ENCODE measurements at places on chromosomes 3 and 15.

GRCh38 chr3:131036200-131036816 lies 9.6 kb downstream of the NEK11 start:
- DNase-seq: no peak

DNA sequence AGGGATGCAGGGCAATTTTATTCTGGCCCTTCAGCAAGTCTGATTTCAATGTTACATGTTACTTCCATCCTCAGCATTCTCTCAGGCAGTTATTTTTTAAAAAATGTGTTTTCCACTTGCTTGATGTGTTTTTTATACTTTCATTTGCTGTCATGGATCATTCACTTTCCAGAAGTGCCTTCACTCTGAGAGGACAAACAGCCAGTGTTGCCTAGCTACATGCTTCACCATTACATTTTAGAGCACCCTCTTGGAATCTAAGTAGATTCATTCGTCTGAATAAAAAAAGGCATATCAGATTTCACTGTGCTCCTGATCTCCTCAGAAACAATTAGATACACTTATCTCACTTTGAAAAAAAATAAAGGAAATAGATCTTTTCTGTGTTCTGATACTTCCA lies 93.6 kb upstream of the POU1F1 start:
- no peak for DNase-seq

GRCh38 chr15:31586841-31587240 lies 260.2 kb downstream of the KLF13 start:
- no peak for DNase-seq

DNA sequence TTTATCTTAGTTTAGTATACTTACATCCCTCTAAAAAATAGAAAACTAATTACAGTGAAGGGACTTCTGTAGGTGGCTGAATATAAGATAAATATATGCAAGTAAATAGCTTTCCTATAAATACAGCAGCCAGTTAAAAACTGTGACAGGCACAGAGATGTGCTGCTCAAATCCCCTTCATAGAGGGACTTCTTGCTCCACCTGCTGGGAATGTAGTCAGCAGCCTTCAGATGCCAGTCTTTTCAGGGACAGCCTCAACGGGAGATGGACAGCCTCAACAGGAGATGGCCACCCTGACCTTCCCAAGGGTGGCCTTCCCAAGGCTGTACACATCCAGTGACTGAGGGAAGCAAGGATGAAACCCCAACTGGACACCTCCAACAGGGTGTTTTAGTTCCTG lies 15.7 kb upstream of the PRR23E start:
- no peak for DNase-seq

GRCh38 chr15:48025118-48025517 lies 95.7 kb upstream of the SLC24A5 start:
- no peak for DNase-seq

DNA sequence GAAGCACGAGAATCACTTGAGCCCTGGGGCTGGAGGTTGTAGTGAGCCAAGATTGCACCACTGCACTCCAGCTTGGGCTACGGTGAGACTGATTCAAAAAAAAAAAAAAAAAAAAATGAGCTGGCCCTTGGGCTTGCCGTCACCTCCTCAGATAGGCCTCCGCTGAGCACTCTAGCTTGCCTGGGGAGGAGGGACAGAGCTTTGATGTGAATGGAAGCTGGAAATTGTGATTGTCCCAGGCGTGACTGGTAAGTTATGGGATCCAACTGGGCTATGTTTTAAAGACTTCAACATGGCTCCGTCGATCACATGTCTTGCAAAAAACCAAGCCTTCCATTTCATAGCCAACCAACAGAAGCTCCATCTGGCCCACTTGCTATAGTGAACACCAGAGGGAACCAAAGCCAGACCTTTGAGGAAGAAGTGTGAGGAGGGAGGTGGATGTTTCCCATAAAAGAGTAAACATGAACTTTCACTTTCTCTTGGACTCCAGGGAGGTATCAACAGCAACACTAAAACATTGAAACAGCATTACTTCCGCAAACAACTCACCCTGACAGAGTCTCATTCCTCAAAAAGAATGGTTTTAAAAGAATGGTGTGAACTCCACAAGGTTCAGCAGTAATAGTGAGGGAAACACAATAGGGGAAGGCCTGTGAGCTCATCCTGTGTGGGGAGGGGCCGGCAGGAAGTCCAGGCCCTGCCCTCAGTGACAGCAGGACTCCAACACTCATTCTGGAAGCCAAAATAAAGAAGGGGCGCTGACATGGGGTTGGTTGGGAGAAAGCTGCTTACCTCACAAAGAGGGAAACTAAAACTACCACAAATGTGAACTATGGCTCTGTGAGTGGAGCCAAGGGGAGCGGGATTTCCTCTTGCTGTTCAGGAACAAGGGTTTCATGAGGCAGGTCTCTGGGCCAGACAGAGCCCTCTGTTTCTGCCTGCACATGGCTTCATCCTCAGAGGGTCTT lies 59.2 kb upstream of the IL12A start:
- DNase-seq: no peak

- no peak for DNase-seq
Observed at GRCh38 chr15:59190291-59190690, 16.4 kb upstream of the LDHAL6B start.

DNA sequence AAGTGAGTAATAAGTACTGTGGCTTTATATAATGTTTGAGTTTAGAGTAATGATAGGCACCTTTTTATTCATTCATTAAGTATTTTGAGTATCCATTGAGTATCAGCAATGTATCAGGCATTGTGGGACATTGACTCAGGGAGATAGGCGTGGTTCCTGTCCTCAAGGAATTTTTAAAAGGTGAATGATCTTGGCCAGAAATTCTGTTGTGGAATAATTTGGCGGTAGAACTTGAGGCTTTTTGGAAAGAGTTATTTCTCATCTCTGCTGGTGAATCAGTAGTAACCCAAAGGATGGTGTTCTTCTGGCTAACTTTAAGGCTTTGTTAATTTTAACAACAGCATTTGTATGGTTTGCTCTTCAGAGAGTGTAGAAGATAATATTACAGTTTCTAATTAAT lies 2.0 kb downstream of the RAB7A start:
- no peak for DNase-seq

DNA sequence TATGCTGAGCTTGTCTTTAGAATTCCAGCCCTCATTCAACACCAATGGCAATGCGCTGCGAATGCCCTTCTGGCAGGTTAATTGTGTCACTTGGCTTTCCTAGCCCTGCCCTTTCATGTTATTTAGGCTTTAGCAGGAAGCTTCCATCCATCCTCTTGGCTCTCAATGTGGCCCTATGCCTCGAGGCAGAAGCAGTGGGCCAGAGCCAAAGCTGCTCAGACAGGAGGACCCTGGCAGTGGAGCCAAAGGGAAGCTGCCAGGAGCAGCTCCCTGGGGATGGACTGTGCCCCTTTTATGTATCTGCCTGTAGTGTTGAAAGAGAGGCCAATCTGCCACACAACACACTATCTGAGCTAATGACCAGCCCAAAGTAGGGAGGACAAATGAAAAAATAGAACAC lies 376.4 kb downstream of the CTNNB1 start:
- DNase-seq: no peak

DNA sequence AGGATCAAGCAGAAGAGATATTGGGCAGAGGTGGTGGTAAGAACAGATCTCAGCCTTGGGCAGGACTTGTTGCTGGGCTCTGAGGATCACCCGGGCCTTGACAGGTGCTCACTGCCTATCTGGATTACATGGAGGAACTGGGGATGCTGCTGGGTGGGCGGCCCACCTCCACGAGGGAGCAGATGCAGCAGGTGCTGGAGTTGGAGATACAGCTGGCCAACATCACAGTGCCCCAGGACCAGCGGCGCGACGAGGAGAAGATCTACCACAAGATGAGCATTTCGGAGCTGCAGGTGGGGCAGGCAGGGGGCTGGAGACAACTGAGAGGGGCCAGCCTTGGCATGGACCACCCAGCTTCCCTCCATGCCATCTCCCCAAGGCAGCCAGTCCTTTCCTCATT lies 7.9 kb downstream of the ECE2 start:
- no peak for DNase-seq

DNA sequence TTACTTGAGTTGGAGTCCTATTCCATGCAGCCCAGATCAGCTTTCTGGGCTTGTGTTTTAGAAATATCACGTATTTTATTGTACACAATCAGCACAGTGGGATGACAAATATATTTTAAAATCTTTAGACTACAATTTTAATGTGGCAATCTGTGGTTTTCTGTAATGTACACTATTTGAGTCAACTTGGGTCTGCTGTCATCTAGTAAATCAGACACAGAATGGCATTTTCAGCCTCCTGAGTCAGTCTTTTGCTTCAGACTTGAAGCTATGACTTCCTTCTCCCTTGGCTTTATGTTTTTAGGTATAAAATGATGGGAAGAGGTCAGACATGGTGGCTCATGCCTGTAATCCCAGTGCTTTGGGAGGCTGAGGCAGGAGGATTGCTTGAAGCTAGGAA lies 232.1 kb downstream of the NECTIN3 start:
- no peak for DNase-seq

- DNase-seq: no peak
Observed at GRCh38 chr3:58055314-58055713, 47.1 kb downstream of the FLNB start.

DNA sequence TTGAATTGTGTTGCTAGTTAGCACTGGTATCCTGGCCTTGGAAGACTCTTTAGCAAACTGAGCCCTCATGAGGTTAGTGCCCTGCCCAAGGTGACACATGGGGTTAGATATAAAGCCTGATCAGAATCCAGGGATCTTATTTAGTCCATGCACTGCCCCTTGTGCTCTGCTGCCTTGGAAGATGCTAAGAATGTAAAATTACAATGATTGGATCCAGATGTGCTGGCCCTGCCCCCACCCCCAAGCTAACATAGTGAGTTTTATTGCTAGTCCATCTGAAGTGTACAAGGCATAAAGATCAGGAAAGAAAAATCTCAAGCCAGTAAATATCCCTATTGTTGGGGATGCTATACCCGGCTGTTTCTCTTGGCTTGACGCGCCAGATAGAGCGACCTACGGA lies 248.1 kb upstream of the C2CD4B start:
- DNase-seq: no peak

- DNase-seq: no peak
Observed at GRCh38 chr15:93245661-93246042, 156.6 kb upstream of the RGMA start.

DNA sequence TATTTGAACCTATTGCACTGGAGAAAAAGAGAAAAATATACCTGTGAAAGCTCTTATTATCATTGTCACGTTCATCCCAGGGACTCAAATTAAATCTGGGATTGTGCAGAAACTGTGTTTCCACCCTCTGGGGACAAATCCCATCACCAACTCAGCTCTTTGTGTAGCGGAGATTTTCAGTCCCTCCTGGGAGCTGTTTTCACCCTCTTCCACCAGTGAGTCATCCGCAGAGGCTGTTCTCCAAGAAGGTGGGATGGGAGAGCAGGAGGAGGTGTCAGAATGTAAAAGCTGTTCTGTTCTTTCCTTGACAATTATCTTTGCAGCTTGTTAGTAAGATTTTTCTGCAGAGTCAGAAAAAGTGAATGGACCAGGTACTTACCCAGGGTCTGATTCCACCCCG lies 28.0 kb downstream of the SV2B start:
- no peak for DNase-seq

DNA sequence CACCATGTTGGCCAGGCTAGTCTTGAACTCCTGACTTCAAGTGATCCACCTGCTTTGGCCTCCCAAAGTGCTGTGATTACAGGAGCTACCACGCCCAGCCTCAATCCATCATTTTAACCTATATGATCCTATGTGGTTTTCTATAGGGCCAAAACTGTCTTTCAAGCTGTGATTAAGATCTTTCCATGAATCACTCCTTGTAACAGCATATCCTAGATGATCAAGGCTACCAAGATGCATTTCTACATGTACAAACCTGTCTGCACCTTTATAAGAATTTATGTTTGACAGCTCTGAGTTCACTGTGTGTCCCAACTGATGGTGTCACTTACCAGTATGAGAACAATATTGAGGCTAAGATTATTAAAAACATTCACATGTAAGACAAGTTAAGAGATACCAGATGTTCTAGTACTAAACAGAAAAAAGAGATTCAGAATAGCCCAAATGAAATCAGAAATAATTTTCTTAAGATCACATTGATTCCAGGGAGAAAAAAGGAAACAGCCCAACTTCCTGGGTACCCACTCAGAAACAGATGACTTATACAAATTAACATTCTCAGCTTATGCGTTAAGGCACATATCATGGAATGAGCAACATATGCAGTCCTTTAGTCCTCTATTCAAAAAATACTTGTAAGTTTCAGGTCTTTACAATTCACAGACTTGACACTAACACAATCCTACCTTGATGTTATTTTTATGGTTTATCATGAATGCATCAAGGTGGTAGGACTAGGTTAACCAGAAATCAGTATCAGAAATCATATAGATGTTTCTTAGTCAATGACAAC lies 24.8 kb upstream of the PPIB start:
- DNase-seq: no peak

DNA sequence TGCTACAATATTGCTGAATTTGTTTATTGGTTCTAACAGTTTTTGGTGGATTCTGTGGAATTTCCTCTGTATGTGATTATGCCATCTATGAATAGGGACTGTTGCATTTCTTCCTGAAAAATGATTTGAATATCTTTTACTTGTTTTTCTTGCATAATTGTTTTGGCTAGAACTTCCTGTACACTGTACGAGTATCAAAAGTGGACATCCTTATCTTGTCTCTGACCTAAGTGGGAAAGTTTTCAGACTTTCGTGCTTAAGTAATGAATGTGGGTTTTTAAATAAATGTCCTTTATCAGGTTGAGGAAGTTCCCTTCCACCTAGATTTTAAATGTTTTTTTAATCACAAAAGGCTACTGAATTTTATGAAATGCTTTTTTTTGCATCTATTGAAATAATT lies 203.8 kb upstream of the ATP10A start:
- DNase-seq: no peak

DNA sequence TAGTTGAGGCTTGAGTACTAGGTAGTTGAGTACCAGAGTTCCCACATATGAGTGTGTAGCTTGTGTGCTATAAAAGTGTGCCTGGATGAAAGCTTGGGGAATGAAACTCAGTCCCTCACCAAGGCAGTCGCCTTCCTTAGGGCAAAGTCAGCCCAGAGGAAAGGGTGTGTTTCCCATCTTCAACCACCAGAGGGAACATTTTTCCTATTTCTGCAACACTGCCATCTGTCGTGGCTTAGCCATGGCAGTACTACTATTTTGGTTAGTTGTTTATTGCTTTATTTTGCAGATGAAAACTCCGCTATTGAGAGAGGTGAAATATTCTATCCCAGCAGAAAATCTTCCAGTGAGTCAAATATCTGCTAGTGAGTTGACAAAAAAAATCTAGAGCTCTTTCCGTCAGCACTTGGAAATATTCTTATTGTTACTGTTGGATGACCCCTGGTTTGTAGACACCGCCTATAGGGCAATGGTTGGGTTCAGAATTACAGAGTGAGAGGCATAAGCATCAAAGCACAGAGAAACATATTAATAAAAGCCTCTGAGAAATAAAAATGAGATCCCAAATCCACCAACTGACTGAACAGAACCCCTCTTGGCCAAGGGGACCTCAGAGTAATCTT lies 239.9 kb downstream of the CPNE4 start:
- DNase-seq: peak; percentile 18

DNA sequence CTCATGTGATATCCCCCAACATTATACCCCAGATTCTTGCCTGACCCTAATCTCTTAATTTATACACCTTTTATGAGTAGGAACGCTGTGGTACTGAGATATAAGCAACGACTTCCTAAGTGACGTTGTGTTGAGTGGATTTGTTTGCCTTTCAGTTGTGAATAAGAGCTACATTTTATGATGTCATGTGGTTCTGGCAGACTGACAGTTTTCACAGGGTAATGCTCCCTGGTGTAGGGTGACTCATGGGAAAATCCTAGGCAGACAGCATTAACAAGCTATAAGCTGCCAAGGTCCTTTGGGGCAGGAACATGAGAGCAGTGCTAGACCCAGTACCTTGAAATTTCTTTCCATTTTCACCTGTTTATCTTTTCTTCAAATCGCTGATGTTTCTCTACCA lies 11.2 kb downstream of the C3orf52 start:
- DNase-seq: peak; percentile 31
